ENCODE measurements at places on chromosomes 2 and 18. TPM values are rescaled to one million over a fixed set of nuclear protein-coding genes. Genes with fewer than 3 reads are reported as not detected.
A peak's percentile ranks its signal among the peaks of the same experiment; 100 is the strongest.

Gene ACSL3
- 59.0 TPM for total RNA-seq

Gene DSG4
- total RNA-seq = 0.69 TPM

Gene ALKAL2
- 15.5 TPM for total RNA-seq

Gene CYBRD1
- 241 TPM for total RNA-seq

Gene ADD2
- total RNA-seq = 0.17 TPM

Gene ALPG
- total RNA-seq = not detected

Gene MERTK
- total RNA-seq = 9.7 TPM

Gene NPHP1
- 0.59 TPM for total RNA-seq

DNA sequence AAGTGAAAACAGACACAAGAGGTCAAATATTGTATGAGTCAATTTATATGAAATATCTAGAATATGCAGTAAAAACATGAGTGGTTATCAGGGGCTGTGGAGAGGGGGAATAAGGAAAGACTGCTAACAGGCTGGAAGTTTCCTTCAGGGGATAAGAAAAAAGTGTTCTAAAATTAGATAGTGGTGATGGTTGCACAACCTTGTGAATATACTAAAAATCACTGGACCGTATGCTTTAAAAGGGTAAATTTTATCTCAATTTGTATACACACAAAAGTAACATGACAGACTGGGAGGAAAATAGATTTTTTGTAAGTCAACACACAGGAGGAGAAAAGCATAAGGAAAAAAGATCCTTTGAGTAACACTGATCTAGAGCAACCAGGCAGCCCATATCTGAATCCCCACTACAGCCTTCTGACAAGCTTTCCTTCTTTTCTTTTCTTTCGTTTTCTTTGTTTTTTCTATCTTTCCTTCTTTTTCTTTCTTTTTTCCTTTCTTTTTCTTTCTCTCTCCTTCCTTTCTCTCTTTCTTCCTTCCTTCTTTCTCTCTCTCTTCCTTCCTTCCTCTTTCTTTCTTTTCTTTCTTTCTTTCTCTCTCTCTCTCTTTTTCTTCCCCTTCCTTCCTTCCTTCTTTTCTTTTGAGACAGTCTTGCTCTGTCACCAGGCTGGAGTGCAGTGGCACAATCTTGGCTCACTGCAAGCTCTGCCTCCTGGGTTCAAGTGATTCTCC lies 95.4 kb downstream of the AAK1 start:
- no peak for DNase-seq

GRCh38 chr2:127893033-127893432 lies 7.3 kb upstream of the AMMECR1L start:
- DNase-seq = no peak

- no peak for DNase-seq
Observed at GRCh38 chr2:68387408-68388350, 22.6 kb downstream of the PLEK start.

- DNase-seq = no peak
Observed at GRCh38 chr18:40048886-40049650, 1906.0 kb upstream of the PIK3C3 start.

DNA sequence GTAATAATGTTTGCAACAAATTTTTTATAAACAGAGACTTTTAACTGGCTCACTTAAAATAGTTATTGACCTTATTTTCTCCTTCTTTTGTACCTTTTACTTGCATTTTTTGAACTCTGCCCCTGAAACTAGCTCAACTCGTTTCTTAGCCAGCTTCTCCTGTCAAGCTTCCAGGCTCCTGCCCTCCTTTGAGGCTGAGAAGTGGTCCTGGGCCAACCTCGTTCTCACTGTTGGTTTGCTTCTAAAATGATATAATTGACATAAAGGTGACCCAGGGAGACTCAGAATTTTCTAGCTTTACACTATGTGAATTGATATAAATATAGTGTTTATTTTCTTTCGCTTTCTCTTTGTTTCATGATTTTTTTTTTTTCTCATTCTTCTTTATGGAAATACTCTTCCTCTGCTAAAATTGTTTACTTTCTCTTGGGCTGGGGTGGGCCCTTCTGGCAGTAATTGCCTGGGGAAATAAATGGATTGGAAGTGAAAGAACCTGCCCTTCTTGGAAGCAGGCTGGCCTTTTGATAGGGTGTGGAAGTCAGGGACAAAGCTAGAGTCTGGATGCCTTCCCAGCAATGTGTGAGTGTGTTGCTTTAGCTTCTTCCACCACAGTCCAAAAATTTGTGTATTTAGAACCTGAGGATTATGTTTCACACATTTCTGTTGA lies 30.7 kb downstream of the GPD2 start:
- no peak for DNase-seq

- DNase-seq = no peak
Observed at GRCh38 chr2:37856101-37856751, 68.9 kb upstream of the RMDN2 start.

GRCh38 chr2:187003038-187003554 lies 154.1 kb upstream of the ZSWIM2 start:
- DNase-seq = peak; percentile 68

DNA sequence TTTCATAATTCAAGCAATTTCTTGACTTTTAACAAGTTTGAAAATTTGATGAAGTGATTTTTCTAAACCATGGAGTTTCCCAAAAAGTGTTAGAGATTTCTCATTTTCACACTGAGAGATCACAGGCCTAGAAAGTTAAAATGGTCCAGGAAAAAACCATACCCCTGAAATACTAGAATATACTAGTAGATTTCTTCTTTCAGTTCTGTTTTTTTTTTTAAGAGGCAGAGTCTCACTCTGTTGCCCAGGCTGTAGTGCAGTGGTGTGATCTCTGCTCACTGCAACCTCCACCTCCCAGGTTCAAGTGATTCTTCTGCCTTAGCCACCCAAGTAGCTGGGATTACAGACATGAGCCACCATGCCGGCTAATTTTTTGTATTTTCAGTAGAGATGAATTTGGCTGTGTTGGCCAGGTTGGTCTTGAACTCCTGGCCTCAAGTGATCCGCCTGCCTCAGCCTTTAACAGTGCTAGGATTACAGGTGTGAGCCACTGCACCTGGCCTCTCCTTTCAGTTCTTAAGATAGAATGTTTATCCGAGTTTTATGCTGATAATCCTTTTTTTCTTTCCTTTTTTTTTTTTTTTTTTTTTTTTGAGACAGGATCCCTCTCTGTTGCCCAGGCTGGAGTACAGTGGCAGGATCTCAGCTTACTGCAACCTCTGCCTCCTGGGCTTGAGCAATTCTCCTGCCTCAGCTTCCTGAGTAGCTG lies 14.4 kb downstream of the MTHFD2 start:
- no peak for DNase-seq

DNA sequence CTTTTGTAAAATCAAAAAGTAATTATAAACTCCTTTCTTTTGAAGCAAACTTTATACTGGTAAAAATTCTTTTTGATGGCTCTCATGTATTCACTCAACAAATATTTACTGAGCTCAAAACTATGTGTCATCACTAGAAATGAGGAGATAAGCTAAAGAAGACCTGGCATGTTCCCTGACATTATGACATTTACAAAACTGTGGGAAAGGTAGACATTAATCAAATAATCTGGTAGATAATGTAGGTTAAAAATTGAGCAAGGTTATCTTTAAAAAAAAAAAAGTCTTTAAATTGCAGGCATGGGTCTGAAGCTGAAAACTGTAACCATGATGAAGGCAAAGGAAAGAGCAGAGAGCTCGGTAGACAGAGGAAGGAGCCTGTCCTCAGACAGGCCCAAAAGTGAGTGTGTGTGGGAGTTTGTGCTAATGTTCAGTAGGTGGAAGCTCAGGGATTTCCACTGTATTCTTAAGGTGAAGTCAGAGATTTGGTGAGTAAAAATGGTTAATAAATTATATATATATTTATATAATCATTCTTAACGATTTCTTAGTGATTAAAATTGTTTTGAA lies 612.9 kb downstream of the LRP1B start:
- DNase-seq = no peak

- DNase-seq = no peak
Observed at GRCh38 chr2:170514140-170514539, 201.0 kb upstream of the SP5 start.

GRCh38 chr2:7736646-7737305 lies 819.6 kb downstream of the RNF144A start:
- DNase-seq = no peak

DNA sequence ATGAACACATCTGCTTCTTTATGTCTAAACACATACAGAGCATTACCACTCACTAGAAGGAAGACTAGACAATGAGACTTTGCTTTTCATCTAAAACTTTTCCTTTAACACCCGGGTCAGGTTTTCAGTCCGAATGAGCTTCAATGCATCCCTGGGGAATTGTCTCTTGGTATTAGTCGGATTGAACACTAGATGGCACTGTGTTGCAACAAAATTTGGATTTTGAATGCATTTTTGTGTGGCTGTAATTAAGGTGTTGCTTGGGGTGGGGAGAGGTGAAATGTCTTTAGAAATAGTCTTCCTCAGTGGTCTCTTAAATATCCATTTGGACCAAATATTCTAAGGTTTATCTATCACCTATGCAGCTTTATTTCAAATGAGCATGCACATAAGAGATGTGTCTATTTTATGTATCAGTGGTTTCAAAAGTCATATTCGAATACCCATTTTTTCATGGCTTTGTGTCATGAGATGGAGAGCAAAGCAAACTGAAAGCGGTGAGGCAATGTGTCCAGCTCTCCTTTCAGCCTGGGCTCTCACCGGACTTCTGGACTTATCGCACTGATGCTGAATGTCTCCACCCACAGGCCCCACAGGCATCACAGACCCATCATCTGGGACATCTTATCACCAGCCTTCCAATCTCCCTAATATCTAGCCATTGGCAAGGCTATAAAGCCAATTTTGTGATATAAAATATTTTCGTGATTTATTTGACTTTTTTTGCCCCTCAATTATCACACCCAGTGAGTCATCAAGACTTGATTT lies 510.3 kb downstream of the RNF144A start:
- no peak for DNase-seq

DNA sequence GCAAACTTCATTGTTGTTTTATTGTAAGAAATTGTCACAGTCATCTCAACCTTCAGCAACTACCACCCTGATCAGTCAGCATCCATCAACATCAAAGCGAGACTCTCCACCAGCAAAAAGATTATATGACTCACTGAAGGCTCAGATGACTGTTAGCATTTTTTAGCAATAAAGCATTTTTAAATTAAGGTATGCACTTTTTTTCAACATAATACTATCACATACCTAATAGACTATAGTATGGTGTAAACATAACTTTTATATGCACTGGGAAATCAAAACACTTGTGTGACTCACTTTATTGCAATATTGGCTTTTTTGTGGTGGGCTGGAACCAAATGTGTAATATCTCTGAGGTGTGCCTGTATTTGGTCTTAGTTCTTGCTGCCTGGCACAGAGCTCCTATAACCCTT lies 15.6 kb downstream of the SCN1A start:
- no peak for DNase-seq

DNA sequence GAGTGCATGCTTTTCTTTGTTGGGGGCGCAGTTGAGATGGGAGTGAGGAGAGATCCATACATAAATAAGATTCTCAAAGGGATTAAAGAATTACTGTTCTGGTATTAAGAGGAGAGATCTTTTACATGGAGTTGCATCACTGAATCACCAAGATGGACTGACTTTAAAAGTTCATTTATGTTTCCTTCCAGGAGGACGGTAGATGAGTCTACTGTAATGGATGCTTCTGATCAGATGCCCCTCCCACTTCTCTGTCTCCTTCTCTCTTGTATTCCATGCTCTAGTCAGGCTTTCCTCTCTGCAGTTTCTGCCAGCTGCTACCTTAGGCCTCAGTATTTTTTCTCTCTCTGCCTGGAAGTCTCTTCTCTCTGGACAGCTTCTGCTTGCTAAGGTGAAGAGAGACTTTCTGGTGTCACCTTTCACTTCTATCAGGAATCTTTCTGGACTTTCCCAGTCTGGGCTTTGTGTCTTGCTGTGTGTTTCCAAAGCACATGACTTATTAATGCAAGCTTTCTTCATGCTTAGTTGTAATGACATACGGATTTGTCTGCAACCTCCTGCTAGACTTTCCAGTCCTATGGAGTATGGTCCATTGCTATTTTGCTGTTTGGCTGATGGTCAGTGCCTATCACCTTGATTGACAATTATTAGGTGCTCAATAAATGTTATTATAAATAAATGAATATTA lies 23.6 kb downstream of the FAM171B start:
- no peak for DNase-seq

GRCh38 chr2:198347946-198348345 lies 543.6 kb downstream of the PLCL1 start:
- DNase-seq = no peak

- DNase-seq = peak; percentile 84
Observed at GRCh38 chr18:13629841-13630715, 96.3 kb downstream of the FAM210A start.

DNA sequence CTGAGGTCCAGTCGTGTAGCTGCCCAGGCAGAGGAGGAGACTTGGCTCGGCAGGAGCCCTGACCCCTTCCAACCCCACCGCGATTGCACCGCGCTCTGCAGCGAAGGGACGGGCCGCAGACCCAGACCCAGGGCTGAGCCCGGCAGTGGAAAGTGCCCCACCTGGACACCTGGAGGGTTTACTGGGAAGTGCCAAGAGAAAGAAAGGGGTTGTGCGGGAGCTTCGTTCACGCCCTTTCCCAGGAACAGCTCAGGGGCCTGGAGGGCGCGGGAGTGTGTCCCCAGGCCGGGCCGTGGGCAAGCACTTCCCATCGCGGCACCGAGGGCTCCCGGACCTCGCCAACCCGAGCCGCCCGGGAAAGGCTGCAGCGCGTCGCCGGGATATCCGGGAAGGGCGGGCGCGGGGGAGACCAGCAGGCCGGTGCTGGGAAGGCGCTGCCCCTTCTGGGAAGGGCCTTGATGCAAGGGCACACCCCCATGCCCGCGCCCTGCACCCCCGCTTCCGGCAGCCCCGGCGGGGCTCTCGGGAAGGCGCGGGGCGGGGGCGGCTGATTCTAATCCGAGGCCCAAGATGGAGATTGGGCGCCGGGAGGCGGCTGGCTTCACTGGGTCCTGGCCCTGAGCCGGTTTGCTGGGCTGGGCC lies 36.1 kb upstream of the MRPL33 start:
- DNase-seq = peak; percentile 56

- no peak for DNase-seq
Observed at GRCh38 chr18:24000613-24001490, 13.7 kb upstream of the TTC39C start.

GRCh38 chr18:50642439-50642838 lies 82.6 kb downstream of the MAPK4 start:
- no peak for DNase-seq

All from lower leg skin (tissue), 4 donors.